ENCODE measurements at places on chromosomes 2 and 18. TPM values are rescaled to one million over a fixed set of nuclear protein-coding genes. Genes with fewer than 3 reads are reported as not detected.
A peak's percentile ranks its signal among the peaks of the same experiment; 100 is the strongest.

- no peak for DNase-seq
Observed at GRCh38 chr2:121094845-121095244, 190.2 kb downstream of the TFCP2L1 start.

DNA sequence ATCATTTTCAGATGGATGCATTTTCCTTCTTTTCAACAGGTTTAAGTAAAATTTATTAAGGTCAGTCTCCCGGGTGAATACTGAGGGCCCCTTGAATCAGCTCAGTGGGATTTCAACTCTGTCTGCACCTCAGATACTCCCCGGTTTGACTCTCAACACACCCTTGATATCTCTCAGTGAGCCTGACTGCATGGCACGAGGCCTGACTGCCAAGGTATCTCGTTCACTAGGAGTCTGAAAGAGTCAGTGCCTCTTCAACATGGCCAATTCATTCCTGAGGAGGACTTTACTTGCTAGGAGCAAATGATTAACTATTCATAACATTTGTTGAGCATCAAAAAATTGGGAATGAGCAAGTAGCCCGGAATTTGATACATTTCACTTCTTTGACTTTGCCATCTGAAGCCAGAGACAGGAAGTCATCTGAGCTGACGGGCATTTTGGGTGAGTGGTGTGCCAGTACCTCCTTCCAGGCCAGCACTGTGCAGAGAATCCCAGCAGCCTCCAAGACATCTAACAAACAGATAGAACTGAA, 81.0 kb downstream of the VAPA start:
- DNase-seq, result no peak

- DNase-seq, result no peak
Observed at GRCh38 chr18:1511619-1512311, 607.1 kb downstream of the ADCYAP1 start.

GRCh38 chr2:33433279-33434235, 42.9 kb upstream of the RASGRP3 start:
- no peak for DNase-seq

DNA sequence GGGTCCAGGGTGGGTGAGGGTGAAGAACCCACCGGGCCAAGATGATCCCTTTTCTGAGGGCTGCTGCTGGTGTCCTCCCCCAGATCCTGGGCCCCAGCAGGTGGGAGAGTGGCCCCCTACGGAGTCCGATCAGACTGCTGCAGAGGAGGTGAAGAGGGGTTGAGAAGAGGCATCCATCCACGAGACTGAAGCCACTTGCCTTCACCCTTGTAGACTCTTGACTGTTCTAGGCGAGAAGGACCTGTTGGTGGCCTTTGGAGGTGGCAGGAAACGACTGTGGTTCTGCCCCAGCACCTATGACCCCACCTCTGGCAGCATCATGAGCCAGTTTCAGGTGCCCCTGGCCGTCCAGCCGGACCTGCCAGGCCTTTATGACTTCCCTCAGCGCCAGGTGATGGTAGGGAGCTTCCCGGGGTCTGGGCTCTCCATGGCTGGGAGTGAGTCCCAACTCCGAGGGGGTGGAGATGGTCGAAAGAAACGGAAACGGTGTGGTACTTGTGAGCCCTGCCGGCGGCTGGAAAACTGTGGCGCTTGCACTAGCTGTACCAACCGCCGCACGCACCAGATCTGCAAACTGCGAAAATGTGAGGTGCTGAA, 1.5 kb downstream of the TET3 start:
- DNase-seq, result no peak

- DNase-seq, result no peak
Observed at GRCh38 chr2:127347734-127348392, 39.9 kb downstream of the MAP3K2 start.

- no peak for DNase-seq
Observed at GRCh38 chr18:74430806-74431571, 26.1 kb downstream of the DIPK1C start.

- DNase-seq, result peak; percentile 21
Observed at GRCh38 chr2:33086400-33087015, 139.8 kb downstream of the LTBP1 start.

DNA sequence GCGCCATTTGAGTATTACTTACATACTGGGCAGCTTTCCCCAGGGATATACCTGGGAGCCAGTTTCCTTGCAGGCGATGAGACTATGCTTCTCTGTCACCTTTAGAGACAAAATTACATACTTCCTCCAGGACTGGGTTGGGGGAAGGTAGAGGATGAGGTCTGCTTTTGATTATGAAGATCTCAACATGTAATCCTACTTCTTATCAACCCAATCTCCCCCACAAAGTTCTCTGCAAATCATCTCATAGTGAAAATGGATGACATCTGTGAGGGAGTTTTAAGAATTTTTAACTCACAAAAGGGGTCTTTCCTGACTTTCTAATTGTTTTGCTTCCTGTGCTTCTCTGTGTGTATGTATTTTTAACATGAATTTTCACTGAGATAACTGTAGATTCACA, 81.9 kb downstream of the TMEM131 start:
- no peak for DNase-seq

DNA sequence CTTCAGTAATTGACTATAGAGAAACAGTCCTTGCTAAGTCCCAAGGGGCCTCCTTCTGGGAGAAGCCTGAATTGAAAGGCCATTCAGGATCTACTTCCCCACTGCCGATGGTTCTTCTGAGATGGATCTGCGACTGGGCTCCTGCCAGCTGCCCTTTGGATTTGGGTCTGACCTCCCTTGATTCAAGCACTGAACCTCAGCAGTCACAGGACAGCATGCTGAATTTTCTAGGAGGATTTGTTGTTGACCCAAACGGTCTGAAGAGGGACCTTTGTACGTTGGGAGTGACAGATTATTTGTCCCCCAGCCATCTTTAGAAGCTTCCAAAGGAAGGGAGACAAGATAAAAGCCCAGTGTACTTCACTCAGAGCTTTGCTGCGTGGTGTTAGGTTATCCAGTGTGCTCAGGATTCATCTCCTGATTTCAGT, 67.1 kb downstream of the NXPH2 start:
- no peak for DNase-seq

DNA sequence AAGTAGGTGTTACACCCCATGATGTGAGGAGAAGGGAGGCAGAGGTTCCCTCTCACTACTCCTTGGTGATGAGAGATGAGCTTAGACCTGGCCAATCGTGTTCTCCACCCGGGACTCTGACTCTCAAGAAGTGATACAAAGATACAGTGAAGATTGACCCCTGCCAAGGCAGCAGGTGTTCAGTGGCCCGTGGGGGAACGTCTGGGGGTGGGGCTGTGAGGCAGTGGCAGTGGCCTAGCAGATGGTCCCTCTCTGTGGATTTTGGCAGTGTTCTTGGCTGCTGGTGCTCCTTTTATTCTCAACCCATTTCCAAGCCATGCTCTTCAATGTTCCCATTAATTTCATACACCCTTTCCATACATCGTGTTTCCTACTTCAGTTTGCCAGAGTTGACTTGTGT, 120.4 kb upstream of the NEDD4L start:
- no peak for DNase-seq

- DNase-seq, result no peak
Observed at GRCh38 chr2:109549016-109549590, 64.7 kb downstream of the SEPTIN10 start.

- peak; percentile 84 for DNase-seq
Observed at GRCh38 chr18:46536215-46536874, 120.7 kb downstream of the LOXHD1 start.

GRCh38 chr2:29010946-29011345, 29.8 kb downstream of the TOGARAM2 start:
- no peak for DNase-seq

DNA sequence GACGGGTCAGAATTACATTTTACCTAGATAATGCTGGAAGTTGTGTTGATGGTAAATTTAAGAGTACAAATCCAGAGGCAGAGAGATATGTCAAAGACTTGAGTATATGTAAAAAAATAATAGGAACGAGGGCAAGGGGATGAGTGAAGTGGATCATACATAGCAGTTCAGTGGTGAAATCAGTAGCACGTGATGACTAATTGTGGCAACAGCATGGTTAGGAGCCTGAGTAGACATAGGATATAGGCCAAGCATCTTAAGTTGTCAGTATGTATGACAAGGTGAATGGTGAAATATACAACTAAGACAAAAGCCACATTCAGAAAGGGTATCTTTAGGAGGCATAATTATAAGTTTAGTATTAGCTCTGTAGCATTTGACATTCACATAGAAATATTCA, 826.5 kb upstream of the PIK3C3 start:
- peak; percentile 30 for DNase-seq

DNA sequence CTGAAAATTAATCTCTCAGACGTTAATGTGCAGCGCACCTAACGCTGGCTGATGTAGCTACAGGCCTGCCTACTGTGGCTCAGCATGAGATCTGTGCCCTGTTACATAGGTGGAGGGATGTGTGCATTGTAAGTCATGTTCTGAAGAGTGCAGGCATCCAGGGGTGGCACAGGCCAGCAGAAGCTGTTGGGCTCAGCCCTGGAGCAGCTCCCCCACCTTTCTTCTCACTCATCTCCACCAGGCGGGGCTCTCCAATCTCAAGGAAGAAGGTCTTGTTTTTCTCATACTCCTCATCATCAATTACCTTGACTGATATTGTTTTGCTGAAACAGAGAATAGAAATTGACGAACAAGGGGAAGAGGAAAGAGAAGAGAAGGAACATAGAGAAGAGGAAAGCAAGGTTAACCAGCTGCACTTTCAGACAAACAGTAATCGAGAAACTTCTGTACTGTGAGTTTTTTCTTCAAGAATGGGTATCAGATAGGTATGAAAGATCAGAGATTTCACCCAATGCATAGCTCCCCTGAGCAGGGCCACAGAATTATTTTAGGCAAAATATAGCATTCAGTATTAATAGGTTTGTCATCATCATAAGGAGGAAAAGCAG, 273.6 kb downstream of the SLC8A1 start:
- DNase-seq, result no peak

DNA sequence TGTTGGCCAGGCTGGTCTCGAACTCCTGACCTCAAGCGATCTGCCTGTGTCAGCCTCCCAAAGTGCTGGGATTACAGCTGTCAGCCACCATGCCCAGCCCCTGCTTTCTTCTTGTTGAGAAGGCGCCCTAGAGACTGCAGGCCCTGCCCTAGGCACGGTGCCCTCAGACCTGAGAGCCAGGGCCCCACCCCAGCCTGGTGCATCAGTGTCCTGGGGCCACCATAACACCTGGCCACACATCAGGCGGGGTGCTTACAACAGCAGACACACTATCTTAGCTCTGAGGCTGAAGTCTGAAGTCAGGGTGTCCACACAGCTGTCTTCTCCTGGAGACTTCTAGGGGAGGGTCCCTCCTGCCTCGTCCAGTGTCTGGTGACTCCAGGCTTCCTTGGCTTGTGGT, 120.6 kb downstream of the NDUFA10 start:
- no peak for DNase-seq

DNA sequence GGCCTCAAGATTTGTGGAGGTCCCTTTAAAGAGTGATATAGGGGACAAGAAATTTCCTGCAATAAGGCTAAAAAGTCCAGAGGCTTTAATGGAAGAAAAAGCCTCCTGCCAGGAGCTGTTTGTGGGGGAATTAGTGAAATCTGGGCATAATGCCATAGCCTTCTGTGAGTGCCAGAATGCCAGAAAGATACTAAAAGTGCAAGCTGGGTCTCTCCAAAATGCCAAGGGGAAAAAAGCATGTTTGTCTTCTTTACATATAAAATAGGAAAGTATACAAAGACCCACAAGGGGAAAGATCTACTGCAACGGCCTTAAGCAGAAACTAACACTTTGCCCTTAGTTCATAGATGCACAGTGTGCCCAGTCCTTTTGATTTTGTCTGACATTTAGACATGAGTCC, 647.7 kb upstream of the ZNF804A start:
- no peak for DNase-seq

- DNase-seq, result no peak
Observed at GRCh38 chr18:68705119-68705518, 9.8 kb downstream of the TMX3 start.

DNA sequence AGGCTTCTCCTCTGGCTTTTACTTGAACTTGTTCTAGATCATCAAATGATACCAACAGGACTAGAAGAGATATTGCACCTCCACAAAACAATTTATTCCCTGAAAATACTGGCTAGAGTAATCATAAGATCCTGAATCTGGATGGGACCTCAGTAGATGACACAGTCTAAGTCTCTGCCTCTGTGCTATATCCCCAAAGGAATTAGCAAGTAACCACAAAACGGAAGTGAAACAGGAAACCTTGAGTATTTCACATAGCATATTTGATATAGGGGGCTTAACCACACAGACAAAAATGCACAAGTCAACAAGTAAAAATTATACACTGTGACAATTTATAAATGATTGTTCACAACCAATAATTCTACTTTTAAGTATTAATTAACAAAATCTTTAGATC, 456.9 kb upstream of the TNP1 start:
- DNase-seq, result peak; percentile 63

DNA sequence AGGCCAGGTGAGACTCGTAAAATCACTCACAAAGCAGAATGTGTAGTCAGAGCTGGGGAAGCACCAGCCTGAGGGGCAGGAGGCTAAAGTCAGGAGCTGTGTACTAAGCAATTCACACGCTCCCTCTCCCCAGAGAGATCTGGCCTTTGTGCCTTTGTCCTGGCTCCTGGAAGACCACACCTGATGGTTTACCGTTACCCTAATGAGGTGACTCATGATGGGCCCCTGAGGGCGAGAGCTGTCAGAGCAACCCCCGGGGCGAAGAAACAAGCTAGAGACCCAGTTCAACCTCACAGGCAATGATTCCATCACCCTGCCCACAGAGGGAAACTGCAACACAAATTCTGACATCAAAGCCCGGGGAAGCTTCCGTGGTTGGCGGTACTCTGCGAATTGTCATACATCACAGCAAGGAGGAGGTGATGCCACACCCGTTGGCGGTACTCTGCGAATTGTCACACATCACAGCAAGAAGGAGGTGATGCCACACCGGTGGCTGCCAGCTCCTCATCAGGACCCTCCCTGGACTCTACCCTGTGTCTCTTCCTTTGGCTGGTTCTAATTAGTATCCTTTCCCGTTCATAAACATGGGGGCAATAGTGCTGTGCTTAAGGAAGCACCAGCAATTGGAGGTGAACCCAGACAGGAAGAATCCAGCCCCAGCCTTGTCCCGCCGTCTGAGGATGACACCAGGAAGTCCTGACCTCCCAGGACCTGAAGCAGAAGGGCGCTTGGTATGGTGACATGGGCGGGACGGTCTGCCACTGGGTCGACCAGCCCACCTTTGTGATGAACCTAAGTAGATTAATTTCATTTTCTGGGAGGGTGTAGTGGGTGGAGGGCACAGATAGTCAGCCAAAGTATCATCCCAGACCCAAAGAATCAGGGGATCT, 30.5 kb downstream of the B3GNT7 start:
- peak; percentile 47 for DNase-seq

DNA sequence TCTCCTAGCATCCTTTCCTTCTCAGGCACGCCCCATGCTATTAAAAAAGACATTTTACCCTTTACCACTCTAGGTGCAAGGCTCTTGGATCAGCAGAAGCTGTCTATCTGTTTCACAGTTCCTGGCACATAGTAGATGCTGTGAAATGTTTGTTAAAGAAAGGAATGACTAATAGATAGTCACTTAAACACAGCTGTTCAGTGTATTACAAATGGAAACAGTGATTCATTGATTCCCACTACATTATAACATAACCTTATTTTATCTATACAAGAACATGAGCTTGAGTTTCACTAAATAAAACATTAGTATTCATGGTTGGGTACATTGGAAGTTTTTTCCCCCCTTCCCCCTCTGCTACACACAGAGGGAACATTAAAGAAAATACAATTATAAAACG, 142.1 kb downstream of the ASXL3 start:
- no peak for DNase-seq

ZRANB3 gene
- 15.7 TPM for total RNA-seq

OTOS gene
- not detected for total RNA-seq

CYP20A1 gene
- total RNA-seq, result 23.1 TPM

ZNF396 gene
- 0.33 TPM for total RNA-seq

TCF7L1 gene
- not detected for total RNA-seq

MEMO1 gene
- 79.9 TPM for total RNA-seq

RAD51AP2 gene
- total RNA-seq, result 0.17 TPM

Data from A172 (cell line).